ENCODE measurements at places on chromosomes 3 and 15. TPM values are rescaled to one million over a fixed set of nuclear protein-coding genes. Genes with fewer than 3 reads are reported as not detected.

DNA sequence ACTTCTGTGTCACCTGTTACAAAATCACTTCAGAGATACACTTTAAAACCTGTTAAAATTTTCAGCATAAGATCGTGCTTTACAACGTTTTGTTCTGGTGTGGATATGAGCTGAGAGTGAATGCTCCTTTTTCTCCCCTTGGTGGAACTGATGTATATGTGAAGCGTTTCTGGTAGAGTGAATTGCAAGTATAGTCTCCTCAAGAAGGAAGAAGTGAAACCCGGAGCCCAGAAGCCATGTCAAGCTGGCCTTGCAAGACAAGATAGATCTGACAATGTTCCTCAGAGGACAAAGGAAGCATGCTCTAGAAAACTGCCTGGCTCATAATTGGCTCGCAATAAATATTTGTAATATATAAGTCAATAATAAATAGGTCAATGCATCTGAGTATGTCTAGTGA lies 23.6 kb downstream of the SERPINI2 start:
- no peak overlapping the region for H3K27ac ChIP-seq
- no peaks in the 10 kb centered on the region for H3K27me3 ChIP-seq
- H3K36me3 ChIP-seq, result no peaks in the 10 kb centered on the region
- no peak for DNase-seq

DNA sequence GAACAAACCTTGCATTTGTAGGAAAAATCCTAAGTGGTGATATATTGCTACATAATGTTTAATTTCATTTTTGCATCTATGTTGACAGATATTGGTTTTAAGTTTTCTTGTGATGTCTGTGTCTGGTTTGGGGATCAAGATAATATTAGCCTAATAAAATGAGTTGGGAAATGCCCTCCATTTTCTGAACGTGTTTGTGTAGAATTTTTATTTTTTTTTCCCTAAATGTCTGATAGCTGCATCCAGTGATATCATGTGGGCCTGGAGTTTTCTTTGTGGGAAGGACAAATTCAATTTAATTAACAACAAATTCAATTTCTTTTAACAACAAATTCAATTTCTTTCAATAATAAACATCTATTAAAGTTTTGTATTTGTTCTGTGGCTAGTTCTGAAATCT lies 35.1 kb downstream of the NEDD4 start:
- no peak overlapping the region for H3K4me3 ChIP-seq
- DNase-seq, result no peak
- no peaks in the 10 kb centered on the region for H3K36me3 ChIP-seq
- no peak overlapping the region for H3K27ac ChIP-seq

The NPHP3 gene
- total RNA-seq, result 22.7 TPM

The CX3CR1 gene
- 4.6 TPM for total RNA-seq

GRCh38 chr3:170751083-170751898 lies 118.7 kb downstream of the RPL22L1 start:
- no peaks in the 10 kb centered on the region for H3K27me3 ChIP-seq
- no peak overlapping the region for H3K4me3 ChIP-seq
- H3K4me1 ChIP-seq, result peaks cover 5% of the 10 kb centered on the region
- no peak for DNase-seq
- no peaks in the 10 kb centered on the region for H3K36me3 ChIP-seq

Measured in left lung (tissue), 14 donors.